Cerebellar nuclear complex (tissue), 1 donor: ENCODE measurements at places on chromosomes 6 and 20.

GRCh38 chr6:376827-377640 lies 14.5 kb upstream of the IRF4 start:
- no peak for DNase-seq

DNA sequence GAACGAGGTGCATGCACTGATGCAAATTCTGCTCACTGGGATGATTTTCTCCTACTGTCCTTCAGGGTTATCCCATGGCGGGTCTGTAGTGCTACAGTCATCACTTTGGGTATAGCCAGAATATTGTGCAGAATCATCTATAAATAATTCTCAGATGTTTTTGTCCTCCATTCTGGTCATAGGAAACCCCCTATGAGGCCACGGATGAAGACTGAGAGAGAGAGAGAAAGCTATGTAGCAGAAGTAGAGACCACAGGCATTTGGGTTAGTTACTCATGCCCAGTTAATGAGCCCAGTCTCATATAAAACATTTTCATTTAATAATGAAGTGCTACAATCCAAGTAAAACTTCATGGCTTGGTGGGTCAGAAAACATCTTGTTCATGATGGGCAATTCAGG lies 145.1 kb upstream of the PLN start:
- no peak for DNase-seq

- no peak for DNase-seq
Observed at GRCh38 chr20:34871966-34872621, 562 bp downstream of the GGT7 start.

DNA sequence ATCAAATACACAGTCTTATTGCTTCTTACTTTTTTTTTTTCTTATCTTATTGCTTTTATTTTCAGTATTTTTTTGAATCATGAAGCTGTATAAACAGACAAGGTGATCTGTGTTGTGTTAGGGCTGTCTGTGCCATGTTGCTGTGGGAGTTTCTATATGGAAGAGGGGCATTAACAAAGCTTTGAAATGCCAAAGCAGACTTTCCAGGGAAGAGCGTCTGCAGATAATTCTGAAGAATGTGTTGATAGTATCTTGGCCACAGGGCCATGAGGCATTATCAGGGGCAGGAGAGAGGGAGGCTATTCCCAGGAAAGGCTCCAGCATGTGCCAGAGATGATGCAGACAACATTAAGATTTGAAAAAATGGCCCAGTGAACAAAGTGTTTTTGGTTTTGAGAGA lies 354.5 kb downstream of the UTRN start:
- no peak for DNase-seq

- no peak for DNase-seq
Observed at GRCh38 chr6:39054577-39055142, 6.1 kb downstream of the GLP1R start.
